PC-9 (cell line): ENCODE measurements at places on chromosomes 16 and 17. TPM values are rescaled to one million over a fixed set of nuclear protein-coding genes. Genes with fewer than 3 reads are reported as not detected.

GRCh38 chr17:74619077-74619673, 4.4 kb downstream of the CD300E start:
- DNase-seq: no peak
- H3K4me1 ChIP-seq: no peaks in the 10 kb centered on the region
- no peaks in the 10 kb centered on the region for H3K36me3 ChIP-seq
- H3K27me3 ChIP-seq: peaks cover 98% of the 10 kb centered on the region
- no peak overlapping the region for H3K4me3 ChIP-seq

DNA sequence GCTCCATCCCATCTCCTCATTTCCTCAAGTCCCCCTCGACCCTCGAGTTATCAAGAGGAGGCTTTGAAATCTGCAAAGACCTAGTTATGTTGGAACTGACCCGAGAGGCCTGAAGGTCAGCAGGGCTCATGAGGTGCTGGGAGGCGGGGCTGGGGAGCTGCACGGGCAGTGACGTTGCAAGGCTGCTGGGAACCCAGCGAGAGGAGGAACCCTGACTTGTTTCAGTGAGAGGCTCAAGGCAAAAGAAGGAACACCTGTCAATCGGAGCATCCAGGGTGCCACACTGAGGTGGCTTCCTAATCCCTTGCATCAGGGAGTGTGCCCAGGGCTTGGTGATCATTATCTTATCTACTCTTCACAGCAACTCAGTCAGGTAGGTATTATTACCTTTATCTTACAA, 86.9 kb downstream of the CDH11 start:
- no peak overlapping the region for H3K27ac ChIP-seq
- H3K27me3 ChIP-seq: no peaks in the 10 kb centered on the region
- DNase-seq: no peak

DNA sequence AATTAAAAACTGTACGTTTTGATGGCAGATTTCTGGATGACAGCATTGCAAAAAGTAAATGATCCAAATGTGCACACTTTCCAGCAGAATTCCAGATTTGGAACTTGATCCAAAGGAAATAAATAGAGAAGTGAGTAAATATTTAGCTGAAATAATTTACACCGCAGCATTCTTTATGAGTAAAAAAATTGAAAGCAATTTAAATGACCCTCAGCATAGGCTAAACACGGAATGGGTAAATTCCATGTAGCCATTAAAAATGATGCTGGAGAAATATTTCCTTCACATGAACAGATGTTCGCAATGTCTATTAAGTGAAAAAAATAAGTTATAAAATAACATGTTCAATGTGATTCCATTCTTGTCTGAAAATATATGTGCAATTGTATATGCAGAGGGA, 424.8 kb downstream of the HS3ST3B1 start:
- no peaks in the 10 kb centered on the region for H3K36me3 ChIP-seq
- H3K27me3 ChIP-seq: no peaks in the 10 kb centered on the region
- H3K27ac ChIP-seq: no peak overlapping the region
- H3K4me3 ChIP-seq: no peak overlapping the region
- H3K4me1 ChIP-seq: no peaks in the 10 kb centered on the region

- no peak for DNase-seq
- H3K4me1 ChIP-seq: peaks cover 53% of the 10 kb centered on the region
- no peaks in the 10 kb centered on the region for H3K27me3 ChIP-seq
These were observed 81.0 kb downstream of the ABCC1 start for GRCh38 chr16:16030449-16030848.

GRCh38 chr17:78495634-78496033, 81.6 kb downstream of the DNAH17 start:
- H3K4me3 ChIP-seq: no peak overlapping the region
- no peak for DNase-seq
- H3K4me1 ChIP-seq: no peaks in the 10 kb centered on the region
- H3K27me3 ChIP-seq: no peaks in the 10 kb centered on the region
- H3K36me3 ChIP-seq: no peaks in the 10 kb centered on the region
- no peak overlapping the region for H3K27ac ChIP-seq

GRCh38 chr16:77613095-77613494, 109.2 kb upstream of the NUDT7 start:
- DNase-seq: no peak
- peaks cover 22% of the 10 kb centered on the region for H3K27me3 ChIP-seq
- no peak overlapping the region for H3K27ac ChIP-seq
- H3K36me3 ChIP-seq: no peaks in the 10 kb centered on the region
- no peaks in the 10 kb centered on the region for H3K4me1 ChIP-seq

Gene MGRN1
- 67.9 and 70.4 TPM in 2 replicates for total RNA-seq

Gene IL21R
- total RNA-seq: 0.35 and 3.8 TPM in 2 replicates

DNA sequence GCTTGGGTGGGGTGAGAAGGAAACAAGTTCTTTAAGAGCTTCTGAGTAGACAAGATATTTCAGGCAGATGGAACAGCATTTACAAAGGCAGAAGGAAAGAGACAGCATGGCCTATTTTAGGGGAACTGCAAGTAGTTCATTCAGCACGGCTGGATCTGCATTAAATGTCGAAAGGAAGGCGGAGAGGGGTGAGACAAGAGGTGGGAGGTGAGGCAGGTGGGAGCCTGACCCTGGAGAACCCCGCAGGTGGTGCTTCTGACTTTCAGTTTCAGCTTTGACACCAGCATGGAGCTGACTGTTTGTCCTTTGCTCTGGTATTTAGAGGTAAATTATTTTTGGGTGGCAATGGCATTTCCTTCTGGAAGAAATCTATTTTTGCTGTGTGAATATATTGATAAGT, 194.8 kb downstream of the HS3ST4 start:
- H3K27ac ChIP-seq: no peak overlapping the region
- peaks cover 32% of the 10 kb centered on the region for H3K27me3 ChIP-seq
- H3K4me3 ChIP-seq: no peak overlapping the region
- DNase-seq: no peak
- no peaks in the 10 kb centered on the region for H3K4me1 ChIP-seq
- H3K36me3 ChIP-seq: no peaks in the 10 kb centered on the region

Gene KRT17
- 29.0 and 80.8 TPM in 2 replicates for total RNA-seq
